T-helper 2 cell treated with Interferon-gamma antibody and Interleukin-4, amounts not matched to agents 5 μg/mL and 100 μg/mL, for 36 hours (primary cell): ENCODE measurements at places on chromosomes 2 and 18.

GRCh38 chr2:193336781-193337180 lies 1142.0 kb upstream of the TMEFF2 start:
- DNase-seq: no peak

- no peak for DNase-seq
Observed at GRCh38 chr2:227655454-227655853, 11.2 kb upstream of the SCYGR5 start.

- no peak for DNase-seq
Observed at GRCh38 chr2:15389895-15390294, 171.2 kb downstream of the NBAS start.

- no peak for DNase-seq
Observed at GRCh38 chr2:3443506-3444084, 64.1 kb downstream of the TRAPPC12 start.

GRCh38 chr2:116979916-116980764 lies 834.4 kb upstream of the DDX18 start:
- DNase-seq: no peak

DNA sequence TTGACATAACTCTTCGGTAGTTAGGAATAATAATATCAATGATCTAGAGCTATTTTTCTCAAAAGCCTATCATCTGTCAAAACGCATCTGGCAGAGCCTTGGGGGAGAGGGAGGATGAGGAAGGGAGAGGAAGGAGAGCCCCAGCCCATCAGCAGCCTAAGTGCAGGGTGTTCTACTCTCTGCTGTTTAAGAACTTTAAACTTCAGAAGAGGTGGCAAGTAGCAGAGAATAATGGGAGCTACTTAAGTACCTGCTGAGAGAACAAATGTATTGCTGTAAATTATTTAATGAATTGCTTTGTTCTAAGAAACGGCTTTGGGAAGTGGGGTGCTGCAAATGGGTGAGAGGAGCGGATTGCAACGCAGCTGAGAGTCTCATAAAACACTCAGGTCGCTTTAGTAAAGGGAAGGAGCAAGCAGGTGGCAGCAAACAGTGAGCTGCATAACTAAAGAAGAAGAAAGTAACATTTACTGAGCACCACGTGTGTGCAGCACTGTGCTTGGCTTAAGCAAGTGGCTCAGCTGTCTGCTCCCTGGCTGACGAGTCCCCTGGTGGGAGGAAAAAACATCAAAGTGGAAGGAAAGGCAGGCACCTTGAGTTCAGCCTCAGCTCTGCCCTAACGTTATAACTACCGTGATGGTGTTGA lies 26.3 kb upstream of the SH3RF3 start:
- no peak for DNase-seq

DNA sequence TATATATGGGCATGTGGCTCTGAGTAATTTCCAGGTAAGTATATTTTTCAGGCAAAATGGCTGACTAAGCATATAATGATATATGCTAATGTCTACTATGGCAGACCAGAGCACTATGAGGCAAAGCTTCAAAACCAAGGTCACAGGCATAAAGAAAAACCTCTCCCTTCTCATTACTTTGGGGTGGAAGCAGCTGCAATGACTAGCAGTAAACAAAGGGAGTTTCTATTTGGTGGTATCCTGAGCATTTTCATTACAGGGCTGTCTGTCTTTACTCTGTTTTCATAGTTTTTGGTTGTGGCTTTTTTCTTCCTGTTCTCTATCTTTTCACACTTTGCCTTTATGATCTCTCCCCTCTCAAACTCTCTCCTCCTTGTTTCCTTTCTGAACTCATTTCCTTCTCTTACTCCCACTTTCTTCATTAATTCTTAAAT lies 15.6 kb downstream of the PDE6D start:
- DNase-seq: no peak

- DNase-seq: no peak
Observed at GRCh38 chr2:156466739-156467405, 30.7 kb downstream of the GPD2 start.

- DNase-seq: no peak
Observed at GRCh38 chr2:7070483-7070882, 153.3 kb downstream of the RNF144A start.

- DNase-seq: no peak
Observed at GRCh38 chr18:78868330-78869316, 111.0 kb upstream of the SALL3 start.
